Esophagus squamous epithelium (tissue), 5 donors: ENCODE measurements at places on chromosomes 2 and 18.

- DNase-seq: no peak
- H3K27ac ChIP-seq: no peak overlapping the region
- H3K36me3 ChIP-seq: no peaks in the 10 kb centered on the region
- H3K4me1 ChIP-seq: peaks cover 10% of the 10 kb centered on the region
These were observed 416.6 kb upstream of the MEX3C start for GRCh38 chr18:51614033-51614432.

DNA sequence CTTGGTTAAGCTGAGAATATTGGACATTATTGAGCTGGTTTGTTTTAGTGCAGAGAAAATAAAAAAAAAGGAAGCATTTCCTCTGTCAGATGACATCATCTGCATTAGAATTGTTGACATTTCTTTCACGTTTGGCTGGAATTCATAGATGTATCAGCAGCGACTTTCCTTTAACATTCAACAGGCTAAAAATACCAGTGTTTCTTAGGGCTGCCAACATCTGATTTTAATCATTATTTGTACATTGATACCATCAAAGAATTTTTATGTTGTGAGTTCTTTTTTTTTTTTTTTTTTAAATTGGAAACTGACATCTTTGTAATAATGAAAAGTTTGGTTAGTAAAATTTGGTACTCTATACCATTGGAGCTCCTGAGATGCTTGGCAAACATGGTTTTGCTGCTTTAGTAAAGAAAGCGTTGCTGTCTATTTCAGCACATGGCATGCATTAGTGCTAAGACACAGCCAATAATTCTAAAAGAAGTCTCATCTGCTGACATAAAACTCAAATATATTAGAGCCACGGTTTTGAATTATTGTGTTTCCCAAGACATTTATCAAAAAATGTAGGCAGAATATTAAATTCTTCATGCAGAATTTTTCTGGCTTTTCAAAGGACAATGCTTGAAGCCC lies 33.6 kb downstream of the GTF2A1L start:
- H3K27ac ChIP-seq: no peak overlapping the region
- no peak for DNase-seq
- no peaks in the 10 kb centered on the region for H3K36me3 ChIP-seq
- H3K27me3 ChIP-seq: no peaks in the 10 kb centered on the region
- no peaks in the 10 kb centered on the region for H3K4me1 ChIP-seq

DNA sequence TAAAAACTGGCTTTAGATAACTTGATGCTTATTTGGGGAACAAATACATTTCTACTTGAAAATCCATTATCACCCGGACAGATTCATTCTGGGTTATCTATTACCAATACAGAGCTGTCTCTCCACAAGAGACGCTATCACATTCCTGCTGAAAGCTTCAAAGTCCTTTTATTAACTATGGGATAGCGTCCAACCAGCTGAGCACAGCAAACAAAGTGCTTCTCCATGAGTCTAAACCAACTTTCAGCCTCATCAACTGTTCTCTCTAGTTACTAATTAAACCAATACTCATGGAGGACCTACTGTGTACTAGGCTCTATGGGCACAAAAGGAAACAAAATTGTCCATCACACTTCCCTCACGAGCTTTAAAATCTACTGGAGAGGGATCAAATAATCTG lies 132.8 kb downstream of the L3MBTL4 start:
- no peak overlapping the region for H3K27ac ChIP-seq
- no peaks in the 10 kb centered on the region for H3K4me1 ChIP-seq
- DNase-seq: no peak
- H3K4me3 ChIP-seq: no peak overlapping the region

- H3K27me3 ChIP-seq: no peaks in the 10 kb centered on the region
- no peak overlapping the region for H3K4me3 ChIP-seq
- peak; percentile 23 for DNase-seq
- H3K4me1 ChIP-seq: no peaks in the 10 kb centered on the region
These were observed 61.6 kb downstream of the ST3GAL5 start for GRCh38 chr2:85826990-85827878.

DNA sequence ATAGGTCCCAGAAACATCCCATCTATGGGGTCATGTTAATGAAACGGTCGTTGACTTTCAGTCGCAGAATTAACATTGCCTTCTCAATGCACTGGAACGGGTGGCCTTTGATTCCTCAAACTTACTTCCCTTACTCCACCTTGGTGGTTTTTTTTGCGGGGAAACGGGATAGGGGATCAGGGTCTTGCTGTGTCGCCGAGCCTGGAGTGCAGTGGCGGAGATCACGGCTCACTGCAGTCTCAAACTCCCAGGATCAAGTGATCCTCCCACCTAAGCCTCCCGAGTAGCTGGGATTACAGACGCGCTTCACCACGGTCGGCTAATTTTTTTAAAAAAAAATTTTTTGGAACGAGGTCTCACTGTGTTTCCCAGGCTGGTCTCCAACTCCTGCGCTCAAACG lies 754 bp downstream of the ATG16L1 start:
- H3K36me3 ChIP-seq: no peaks in the 10 kb centered on the region
- peak overlapping the region; percentile 93 for H3K4me3 ChIP-seq
- peak overlapping the region; percentile 93 for H3K27ac ChIP-seq
- H3K4me1 ChIP-seq: peaks cover 51% of the 10 kb centered on the region
- no peaks in the 10 kb centered on the region for H3K27me3 ChIP-seq

GRCh38 chr18:59834267-59834666 lies 65.5 kb upstream of the PMAIP1 start:
- no peak for DNase-seq
- H3K27ac ChIP-seq: no peak overlapping the region
- H3K27me3 ChIP-seq: no peaks in the 10 kb centered on the region
- no peaks in the 10 kb centered on the region for H3K4me1 ChIP-seq

DNA sequence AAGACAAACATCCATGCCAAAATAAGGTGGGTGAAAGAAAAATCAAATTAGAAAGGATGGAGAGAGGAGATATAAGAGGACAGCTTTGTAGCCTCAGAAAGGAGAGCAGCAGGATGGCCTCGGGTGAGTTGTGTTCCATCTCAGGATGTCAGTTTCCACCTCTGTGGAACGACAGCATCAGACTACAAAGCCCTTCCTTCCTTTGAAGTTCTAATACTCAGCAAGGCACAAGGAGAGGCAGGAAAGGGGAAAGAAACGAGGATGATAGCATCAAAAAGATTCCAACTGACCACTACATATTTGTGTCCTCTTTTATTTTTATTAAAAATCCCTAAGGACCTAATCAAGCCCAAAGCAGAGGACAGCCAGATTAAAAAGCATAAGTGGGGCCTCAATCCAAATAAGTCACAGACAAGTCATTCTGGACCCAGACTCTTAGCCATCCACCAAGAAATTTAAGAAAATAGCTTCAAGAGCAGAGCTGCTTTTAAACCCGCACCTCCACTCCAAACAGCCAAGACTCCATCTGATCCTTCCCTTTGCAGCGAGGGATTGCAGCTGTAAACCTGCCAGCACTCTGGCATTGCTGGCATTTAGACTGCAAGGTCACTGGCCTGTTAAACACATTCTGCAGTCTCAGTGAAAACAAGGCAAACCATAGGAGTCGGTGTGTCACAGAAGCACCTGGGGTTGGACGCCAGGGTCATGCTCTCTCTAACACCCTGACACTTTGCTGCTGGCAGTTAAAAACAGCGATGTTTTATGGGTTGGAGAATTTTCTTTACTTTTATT lies 314.5 kb upstream of the CHAC2 start:
- no peaks in the 10 kb centered on the region for H3K4me1 ChIP-seq
- no peaks in the 10 kb centered on the region for H3K27me3 ChIP-seq
- H3K36me3 ChIP-seq: no peaks in the 10 kb centered on the region
- H3K4me3 ChIP-seq: no peak overlapping the region
- H3K27ac ChIP-seq: no peak overlapping the region

DNA sequence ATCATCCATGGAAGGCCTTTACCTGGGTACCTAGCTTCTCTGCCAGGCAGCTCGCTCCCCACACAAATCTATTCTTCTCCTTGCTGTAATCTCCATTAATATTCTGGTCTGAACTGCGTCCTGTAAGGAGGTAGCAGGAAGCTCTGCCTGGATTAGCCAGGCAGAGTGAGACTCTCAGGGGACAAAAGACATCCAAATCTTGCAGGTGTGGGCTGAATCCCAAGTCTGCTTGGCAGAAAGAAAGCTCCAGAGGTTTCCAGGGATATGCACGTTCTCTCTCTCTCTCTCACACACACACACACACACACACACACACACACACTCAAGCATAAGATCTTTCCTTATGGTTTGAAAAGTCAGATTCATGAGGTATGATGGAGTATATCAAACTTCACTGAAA lies 66.5 kb downstream of the THNSL2 start:
- no peak overlapping the region for H3K27ac ChIP-seq
- H3K27me3 ChIP-seq: no peaks in the 10 kb centered on the region
- H3K36me3 ChIP-seq: no peaks in the 10 kb centered on the region
- no peak overlapping the region for H3K4me3 ChIP-seq

DNA sequence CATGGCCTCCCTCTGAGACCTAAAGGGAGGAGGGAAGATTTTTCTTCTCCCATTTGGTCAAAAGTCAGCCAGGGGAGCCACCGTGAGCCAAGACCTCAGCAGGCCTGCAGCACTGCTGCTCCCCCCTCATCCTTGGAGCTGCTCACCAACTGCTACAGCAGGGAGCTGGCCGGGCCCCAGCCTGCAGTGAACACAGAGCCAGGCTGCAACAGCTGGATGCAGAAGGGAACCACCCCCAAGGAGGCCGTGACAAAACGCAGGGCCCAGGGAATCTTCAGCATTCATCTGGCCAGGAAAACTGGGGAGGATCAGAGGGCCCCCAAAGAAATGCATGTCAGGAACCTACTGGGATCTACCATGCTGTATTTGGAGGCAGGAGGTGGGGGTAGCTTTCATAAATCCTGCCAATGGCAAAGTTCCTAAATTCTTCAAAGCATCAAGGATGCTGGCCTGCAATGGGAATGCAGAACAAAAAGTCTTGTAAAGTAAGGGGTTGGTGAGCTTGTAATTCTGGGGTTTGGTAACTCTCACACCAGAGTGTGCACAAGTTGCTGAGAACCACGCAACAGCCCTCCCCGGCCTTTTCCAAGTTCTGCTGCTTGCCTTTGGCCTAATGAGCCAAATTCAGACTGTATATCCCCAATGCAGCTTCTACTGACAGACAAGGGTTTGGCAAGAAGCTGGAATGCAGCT lies 61.0 kb downstream of the CACNB4 start:
- H3K4me1 ChIP-seq: peaks cover 17% of the 10 kb centered on the region
- no peaks in the 10 kb centered on the region for H3K36me3 ChIP-seq
- H3K27ac ChIP-seq: no peak overlapping the region
- no peak for DNase-seq

GRCh38 chr2:99600981-99601651 lies 111.3 kb upstream of the REV1 start:
- no peak overlapping the region for H3K4me3 ChIP-seq
- no peak for DNase-seq
- no peaks in the 10 kb centered on the region for H3K36me3 ChIP-seq
- no peaks in the 10 kb centered on the region for H3K27me3 ChIP-seq
- no peaks in the 10 kb centered on the region for H3K4me1 ChIP-seq

DNA sequence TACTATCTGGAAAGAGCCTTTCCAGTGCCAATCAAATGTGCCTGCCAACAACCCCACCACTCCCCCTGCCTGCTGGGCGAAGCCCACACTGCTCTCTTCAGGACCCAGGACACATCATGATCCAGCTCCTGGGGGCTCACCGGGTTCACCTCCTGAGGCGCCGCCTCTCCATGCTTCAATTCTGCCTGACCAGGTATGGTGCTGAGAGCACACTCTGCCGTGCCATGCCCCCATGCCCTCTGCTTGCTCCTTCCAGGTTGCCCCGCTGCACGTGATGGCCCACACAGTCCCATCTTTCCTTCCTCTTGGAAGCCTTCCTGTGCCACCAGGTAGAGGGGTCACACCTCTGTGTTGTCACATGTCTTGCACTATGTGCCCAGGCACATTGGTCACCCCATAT lies 47.5 kb downstream of the ASB18 start:
- H3K27ac ChIP-seq: no peak overlapping the region
- H3K36me3 ChIP-seq: no peaks in the 10 kb centered on the region
- no peaks in the 10 kb centered on the region for H3K4me1 ChIP-seq
- H3K27me3 ChIP-seq: no peaks in the 10 kb centered on the region
- DNase-seq: no peak

- no peak overlapping the region for H3K27ac ChIP-seq
- H3K36me3 ChIP-seq: no peaks in the 10 kb centered on the region
- H3K4me1 ChIP-seq: no peaks in the 10 kb centered on the region
- DNase-seq: no peak
These were observed 445.3 kb upstream of the ZEB2 start for GRCh38 chr2:144965172-144965571.

DNA sequence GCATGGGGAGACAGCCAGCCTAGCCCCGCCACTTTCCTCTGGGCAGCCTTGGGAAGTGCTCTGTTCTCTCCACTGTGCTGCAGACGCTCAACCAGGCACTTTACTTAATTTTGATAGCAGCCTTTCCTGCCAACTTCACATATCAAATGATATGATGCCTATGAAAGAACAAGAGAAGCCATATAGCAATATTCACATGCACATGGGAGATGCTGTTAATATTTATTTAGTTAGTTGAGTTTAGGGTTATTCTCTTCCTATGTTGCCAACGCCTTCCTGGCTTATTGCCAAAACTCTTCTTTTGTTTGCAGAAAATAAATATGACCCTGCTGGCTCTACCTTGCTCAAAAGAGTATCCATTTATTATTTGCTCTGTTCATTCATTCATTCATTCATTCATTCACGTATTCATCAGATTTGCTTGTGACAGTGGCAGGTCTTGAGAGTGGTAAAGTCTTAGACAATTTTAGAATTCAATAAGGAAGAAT lies 99.3 kb downstream of the GATA6 start:
- H3K4me3 ChIP-seq: no peak overlapping the region
- H3K4me1 ChIP-seq: no peaks in the 10 kb centered on the region
- DNase-seq: no peak
- H3K36me3 ChIP-seq: no peaks in the 10 kb centered on the region
- no peaks in the 10 kb centered on the region for H3K27me3 ChIP-seq
- no peak overlapping the region for H3K27ac ChIP-seq
